ENCODE measurements at places on chromosomes 2 and 18.
A peak's percentile ranks its signal among the peaks of the same experiment; 100 is the strongest.

- DNase-seq: peak; percentile 24
These were observed 40.3 kb downstream of the HRH4 start for GRCh38 chr18:24500766-24501165.

DNA sequence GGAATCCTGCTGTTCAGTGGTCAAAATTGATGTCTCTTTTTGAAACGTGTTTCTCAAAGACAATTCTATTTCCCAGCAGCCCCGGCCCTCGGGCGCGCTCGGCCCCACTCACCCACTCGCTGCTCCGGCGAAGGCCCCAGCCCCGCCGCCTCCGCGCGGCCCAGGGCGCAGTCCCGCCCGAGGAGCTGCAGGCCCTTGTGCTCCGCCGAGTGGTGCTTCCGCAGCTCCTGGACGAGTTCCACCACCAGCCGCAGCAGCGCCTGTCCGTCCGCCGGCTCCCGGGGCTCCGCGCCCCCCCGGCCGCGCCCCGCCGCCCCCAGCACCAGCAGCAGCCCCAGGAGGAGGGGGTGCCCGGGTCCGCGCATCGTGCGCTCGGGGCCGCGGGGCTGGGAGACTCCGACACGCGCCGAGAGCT lies 413 bp downstream of the ALKAL2 start:
- DNase-seq: peak; percentile 25

DNA sequence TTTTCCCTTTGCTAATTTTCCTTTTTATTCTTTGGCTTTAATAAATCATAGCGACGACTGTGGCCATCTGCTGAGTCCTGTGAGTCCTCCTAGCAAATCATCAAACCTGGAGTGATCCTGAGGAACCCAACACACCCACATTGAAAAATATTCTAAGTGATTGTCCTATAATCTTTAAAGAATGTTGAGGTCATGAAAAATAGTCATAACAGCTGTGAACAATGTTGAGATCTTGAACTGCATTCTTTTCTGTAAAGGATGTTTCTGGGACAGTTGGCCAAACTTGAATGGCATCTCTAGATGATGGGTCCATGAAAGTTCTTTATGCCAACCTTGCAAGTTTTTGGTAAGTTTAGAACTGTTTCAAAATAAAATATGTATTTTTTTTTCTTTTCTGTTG lies 53.2 kb upstream of the ADAM23 start:
- DNase-seq: no peak

- DNase-seq: no peak
These were observed 58.4 kb upstream of the RTN4 start for GRCh38 chr2:55108456-55109160.

DNA sequence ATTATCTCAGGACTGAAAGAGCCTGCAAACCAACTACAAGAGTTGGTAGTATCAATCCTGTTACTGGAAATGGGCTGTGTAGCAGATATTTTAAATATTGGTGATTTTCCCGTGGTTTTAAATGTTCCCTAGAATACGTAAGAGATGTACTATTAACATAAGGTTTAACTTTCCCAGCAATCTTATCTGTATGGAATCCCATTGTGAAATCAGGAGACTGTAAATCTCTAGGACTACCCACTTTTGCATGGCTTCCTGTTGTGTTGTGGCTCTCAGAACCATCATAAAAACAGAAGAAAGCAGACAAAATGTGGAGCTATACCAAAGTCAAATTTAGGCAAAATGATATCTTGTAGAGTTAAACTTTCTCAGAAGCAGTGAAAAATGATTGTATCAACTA lies 641.5 kb upstream of the SETBP1 start:
- no peak for DNase-seq

GRCh38 chr2:144832048-144832447 lies 312.1 kb upstream of the ZEB2 start:
- DNase-seq: no peak

DNA sequence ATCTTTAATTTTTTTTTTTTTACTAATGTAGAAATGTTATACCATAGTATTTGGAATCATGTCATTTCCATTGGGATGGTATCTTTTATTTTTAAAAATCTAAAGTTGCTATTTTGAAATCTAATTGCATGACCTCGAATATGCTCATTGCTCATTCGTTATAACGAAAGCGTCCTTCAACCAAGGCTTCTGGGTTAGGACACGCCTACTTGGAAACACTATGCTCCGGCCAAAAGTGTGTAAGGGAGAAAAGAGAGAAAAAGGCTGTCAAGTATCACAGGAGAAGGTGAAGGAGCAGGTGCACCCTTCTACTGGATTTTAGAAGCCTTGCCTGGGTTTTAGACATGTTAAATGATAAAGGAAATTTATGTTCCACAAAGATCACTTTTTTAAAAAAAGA lies 465.9 kb upstream of the ID2 start:
- no peak for DNase-seq

- DNase-seq: no peak
These were observed 56.2 kb downstream of the REEP1 start for GRCh38 chr2:86281066-86281700.

GRCh38 chr2:241011296-241011600 lies 12.8 kb downstream of the SNED1 start:
- DNase-seq: no peak

- no peak for DNase-seq
These were observed 659.3 kb upstream of the FANCL start for GRCh38 chr2:58900246-58901027.

DNA sequence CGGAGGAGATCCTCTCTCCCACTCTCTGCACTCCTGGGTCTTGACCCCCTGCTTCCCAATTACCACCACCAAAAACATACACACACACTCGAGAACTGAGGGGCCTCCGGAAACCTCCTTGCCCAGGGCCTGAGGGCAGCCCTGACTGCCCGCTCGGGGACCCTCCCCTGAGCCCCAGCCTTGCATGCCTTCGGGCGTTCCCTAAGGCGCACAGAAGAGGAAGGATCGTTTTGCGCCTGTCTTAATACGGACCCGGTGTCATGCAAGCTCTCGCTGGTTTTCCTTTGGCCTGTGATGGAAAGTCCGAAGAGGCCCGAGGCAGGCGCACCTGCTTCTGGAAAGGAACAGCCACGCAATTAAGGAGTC lies 19.8 kb downstream of the POU3F3 start:
- no peak for DNase-seq

DNA sequence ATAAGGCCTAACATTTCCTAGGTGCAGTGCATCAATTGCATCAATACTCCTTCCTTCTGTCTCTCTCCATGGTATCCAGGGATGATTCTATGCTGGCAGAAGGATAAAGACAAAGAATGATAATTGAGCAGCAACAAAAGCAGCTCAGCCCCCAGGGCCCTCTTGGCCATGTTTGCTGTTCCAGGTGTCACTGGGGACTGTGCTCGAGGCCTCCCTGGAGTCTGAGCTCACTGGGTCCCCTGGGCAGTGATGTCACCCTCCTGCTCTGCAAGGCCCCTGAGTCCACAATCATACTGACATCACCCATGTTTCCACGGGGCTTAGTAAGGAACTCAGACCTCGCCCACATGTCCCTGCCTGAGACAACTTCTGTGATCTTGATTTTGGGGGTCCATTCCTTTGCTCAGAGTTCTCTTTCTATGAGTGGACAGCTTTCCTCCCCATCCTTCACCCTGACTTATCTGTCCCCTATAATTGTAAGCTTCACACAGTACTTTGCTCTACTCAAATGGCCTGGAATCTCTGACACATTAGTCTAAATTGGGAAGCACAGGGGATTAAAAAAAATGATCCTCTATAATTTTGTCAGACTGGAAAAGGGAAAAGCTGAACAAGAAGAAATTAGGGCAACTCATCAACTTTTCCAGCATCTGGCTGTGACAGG lies 15.8 kb upstream of the EXOC6B start:
- DNase-seq: no peak

DNA sequence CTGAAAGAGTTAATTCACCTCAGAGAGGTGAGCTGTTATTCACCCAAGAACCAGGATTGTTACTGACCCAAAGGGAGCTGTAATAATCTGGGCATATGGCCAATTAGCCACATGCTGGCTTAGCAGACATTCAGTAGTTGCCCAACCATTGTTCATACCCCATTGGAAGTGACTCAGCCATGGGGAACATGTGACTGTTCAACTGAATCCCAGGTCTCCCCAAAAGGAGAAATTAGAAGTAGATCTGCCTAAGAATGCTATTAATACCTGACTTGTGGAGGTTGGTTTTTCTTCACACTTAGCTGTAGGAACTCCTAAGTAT lies 272.6 kb upstream of the UBE2E3 start:
- DNase-seq: peak; percentile 90

- no peak for DNase-seq
These were observed 62.9 kb downstream of the NYAP2 start for GRCh38 chr2:225462417-225462816.

DNA sequence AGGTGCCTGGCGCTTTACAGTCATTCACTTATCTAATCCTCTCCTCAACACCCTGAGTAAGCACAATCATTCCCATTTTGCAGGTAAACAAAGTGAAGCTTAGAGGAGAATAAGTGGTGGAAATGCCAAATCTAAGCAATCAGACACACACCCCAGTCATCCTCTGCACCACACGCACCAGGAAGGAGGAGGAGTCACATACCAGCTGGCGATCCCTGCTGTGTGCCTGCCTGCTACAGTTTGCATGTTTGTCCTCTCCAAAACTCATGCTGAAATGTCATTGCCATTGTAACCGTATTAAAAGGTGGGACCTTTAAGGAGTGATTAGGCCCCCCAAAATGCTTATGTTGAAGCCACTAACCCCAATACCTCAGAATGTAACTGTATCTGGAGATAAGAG lies 93.7 kb downstream of the LOXHD1 start:
- DNase-seq: no peak

All from AG10803 (cell line).